ENCODE measurements at places on chromosomes 12 and 14.

DNA sequence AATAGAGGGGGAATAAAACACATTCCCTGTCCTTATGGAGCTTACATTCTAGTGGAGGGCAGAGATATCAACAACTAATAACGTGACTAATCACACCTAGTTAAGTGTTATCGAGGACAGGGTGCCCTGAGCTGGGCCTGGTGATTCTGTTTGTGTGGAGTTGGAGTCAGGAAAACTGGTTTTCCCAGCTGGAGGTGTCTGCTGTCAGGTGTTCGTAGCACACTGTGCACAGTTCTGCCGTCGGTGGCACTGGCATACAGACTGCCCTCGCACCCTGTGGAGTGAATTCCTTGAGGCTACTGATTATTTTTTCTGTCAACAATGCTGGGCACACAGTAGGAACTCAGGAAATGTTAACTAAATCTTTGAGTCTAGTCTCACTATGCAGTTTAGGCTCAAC lies 900 bp upstream of the MTERF2 start:
- no peak for DNase-seq

- DNase-seq = no peak
Measured at GRCh38 chr12:115946867-115947695, 330.4 kb downstream of the MED13L start.

DNA sequence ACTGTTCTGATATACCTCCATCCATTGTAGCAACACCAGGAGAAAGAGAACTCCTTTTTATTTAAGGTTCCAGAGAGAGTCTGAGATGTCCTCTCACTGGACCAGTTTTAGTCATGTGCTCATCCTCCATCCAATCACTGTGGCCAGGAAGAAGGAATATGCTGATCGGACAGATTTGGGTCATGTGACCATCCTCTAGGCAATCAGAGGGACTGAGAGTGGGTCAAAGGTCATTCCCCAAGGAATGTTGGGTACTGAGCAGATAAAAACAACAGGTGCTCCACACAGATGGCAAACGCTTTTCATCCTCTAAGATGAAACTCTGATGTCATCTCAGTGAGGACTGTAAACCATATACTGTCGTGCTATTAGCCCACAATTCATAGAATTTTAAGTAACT lies 28.8 kb upstream of the RPH3A start:
- DNase-seq = no peak

GRCh38 chr12:6828781-6829535 lies 751 bp downstream of the P3H3 start:
- DNase-seq = no peak

GRCh38 chr14:35402323-35403113 lies 2.0 kb downstream of the NFKBIA start:
- DNase-seq = no peak

DNA sequence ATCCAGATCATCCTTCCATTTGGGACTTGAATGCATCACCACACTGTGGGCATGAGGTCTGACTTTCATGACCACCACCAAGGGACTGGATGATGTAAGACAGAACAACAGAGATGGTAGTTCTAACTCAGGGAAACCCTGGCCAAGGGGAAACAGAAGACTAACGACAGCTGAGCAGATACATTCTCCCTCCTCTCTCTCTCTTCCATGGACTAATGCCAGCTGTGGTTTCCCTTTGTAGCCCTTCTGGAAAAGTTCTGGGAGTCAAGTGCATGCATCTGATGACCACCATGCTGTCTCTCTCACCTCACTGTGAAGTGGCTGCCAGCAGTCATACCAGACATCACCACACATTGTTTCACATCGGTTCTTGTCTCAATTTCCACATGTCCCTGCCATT lies 3.4 kb downstream of the TAS2R30 start:
- no peak for DNase-seq

GRCh38 chr14:70956511-70956910 lies 49.3 kb downstream of the PCNX1 start:
- no peak for DNase-seq

GRCh38 chr12:95642583-95642982 lies 91.3 kb upstream of the USP44 start:
- DNase-seq = no peak

GRCh38 chr12:104154286-104154685 lies 16.3 kb upstream of the NFYB start:
- no peak for DNase-seq

DNA sequence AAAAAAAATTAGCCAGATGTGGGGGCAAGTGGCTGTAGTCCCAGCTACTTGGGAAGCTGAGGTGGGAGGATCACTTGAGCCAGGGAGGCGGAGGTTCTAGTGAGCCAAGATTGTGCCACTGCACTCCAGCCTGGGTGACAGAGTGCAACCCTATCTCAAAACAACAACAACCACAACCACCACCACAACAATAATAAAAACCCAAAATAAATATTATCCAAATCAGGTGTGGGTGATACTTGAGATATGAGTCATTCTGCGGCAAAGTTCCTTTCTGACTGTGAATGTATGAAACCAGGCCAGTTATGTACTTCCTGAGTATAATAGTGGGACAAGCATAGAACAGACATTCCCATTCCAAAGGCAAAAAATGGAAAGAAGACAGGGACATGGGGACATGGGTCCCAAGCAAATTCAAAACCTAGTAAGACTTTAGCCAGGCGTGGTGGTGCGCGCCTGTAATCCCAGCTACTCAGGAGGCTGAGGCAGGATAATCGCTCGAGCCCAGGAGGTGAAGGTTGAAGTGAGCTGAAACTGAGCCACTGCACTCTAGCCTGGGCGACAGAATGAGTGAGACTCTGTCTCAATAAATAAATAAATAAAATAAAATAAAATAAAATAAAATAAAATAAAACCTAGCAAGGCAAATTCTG lies 9.7 kb upstream of the ERC1 start:
- DNase-seq = no peak
